ENCODE measurements at places on chromosomes 5 and 9. TPM values are rescaled to one million over a fixed set of nuclear protein-coding genes. Genes with fewer than 3 reads are reported as not detected.

GRCh38 chr5:92435781-92436180, 1052.7 kb upstream of the ARRDC3 start:
- DNase-seq, result no peak

- no peak for DNase-seq
Measured at GRCh38 chr5:144230806-144231205, 60.1 kb downstream of the KCTD16 start.

- no peak for DNase-seq
Measured at GRCh38 chr5:57779383-57780223, 297.0 kb upstream of the ACTBL2 start.

- DNase-seq, result no peak
Measured at GRCh38 chr5:127834554-127834953, 131.4 kb downstream of the CCDC192 start.

CXCL14 gene
- total RNA-seq, result 4.2 TPM

SLC4A9 gene
- total RNA-seq, result 0.33 TPM

F2RL2 gene
- total RNA-seq, result 0.69 TPM

Data from H7 (cell line).